ENCODE measurements at places on chromosomes 7 and 10. TPM values are rescaled to one million over a fixed set of nuclear protein-coding genes. Genes with fewer than 3 reads are reported as not detected.

Gene HKDC1
- total RNA-seq, result 4.5 TPM

- no peak for DNase-seq
Measured at GRCh38 chr7:34869057-34869456, 168.2 kb downstream of the DPY19L1 start.

GRCh38 chr7:55527307-55527706 is 45.0 kb downstream of the VOPP1 start:
- DNase-seq, result no peak

- no peak for DNase-seq
Measured at GRCh38 chr10:94025806-94026205, 32.1 kb downstream of the PLCE1 start.

Gene RNF32
- 0.85 TPM for total RNA-seq

- no peak for DNase-seq
Measured at GRCh38 chr7:69204943-69205342, 393.3 kb upstream of the AUTS2 start.

Gene NEBL
- total RNA-seq, result 65.9 TPM

GRCh38 chr10:62617652-62618051 is 186.9 kb upstream of the ADO start:
- peak; percentile 59 for DNase-seq

- DNase-seq, result no peak
Measured at GRCh38 chr7:24783698-24784097, 26.4 kb upstream of the GSDME start.

DNA sequence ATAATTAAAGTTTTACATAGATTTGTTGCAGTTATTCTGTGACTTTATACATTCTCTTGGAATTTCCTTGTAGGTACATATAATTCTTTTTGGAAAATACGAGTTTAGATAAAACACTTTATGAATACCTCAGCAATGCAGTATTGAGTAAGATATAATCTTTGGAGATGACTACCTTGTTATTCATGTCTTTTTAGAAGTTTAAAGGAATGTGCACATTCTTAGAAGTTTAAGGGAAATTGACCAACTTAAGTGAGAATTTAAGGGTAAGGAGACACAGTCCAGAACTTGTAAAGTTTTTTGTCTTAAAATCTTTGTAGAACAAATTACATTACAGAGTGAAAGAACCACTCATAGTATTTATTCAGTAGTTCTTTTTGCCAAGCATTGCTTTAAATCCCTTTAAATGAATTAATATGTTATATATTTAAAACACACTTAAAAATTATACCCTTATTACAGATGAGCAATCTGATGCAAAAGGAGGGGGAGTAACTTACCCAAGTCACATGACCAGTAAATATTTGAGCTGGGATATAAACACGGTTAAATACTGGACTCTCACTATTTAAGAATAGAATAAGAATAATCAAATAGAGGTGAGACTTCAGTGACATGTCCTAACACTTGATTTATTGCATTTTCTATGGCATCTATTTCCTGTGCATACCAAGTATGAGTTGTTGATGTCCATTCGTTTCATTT is 139.5 kb upstream of the FERD3L start:
- no peak for DNase-seq

- DNase-seq, result no peak
Measured at GRCh38 chr10:35322636-35323035, 13.7 kb upstream of the CCNY start.

Gene TMEM176A
- total RNA-seq, result 48.8 TPM

DNA sequence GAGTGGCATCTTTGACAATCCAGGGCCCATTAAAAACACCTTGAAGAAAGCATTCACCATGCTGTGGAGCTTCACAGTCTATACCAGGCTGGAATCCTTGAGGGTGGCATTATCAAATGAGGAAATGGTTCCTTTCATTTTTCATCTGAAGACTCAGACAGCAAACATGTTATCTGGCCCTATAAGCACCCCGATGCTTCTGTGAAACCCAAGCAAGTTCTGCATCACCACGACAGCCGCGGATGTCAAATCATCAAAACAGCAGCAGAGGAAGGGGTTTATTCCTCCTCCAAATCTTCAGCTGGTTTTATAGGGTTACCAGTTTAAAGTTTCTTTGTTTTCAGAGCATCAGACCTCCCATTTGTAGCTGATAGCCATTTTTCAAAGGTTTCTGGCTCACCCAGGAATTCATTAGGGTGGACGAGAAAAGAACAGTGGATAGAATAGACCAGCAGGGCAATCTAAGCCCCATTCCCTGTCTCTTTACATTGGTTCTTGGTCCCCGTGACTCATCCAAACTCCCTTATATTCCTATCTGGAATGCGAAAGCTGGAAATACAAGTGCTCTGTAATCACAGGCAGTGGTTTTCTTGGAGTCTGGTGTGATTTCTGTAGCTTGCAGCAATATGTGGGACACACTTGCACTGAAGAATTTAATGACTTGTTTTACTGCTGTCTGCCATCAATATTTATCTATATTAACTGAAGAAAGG is 217.9 kb downstream of the SKAP2 start:
- no peak for DNase-seq

GRCh38 chr10:97312897-97313296 is 6.2 kb upstream of the FRAT1 start:
- no peak for DNase-seq

Gene ACTL6B
- total RNA-seq, result not detected

Gene LRRC4
- total RNA-seq, result 24.4 TPM

Gene MAPK8
- 36.9 TPM for total RNA-seq

- no peak for DNase-seq
Measured at GRCh38 chr10:71402005-71402404, 5.3 kb downstream of the CDH23 start.

GRCh38 chr10:31819391-31819820 is 109.2 kb downstream of the ARHGAP12 start:
- DNase-seq, result no peak

Gene AKR1C4
- total RNA-seq, result not detected

DNA sequence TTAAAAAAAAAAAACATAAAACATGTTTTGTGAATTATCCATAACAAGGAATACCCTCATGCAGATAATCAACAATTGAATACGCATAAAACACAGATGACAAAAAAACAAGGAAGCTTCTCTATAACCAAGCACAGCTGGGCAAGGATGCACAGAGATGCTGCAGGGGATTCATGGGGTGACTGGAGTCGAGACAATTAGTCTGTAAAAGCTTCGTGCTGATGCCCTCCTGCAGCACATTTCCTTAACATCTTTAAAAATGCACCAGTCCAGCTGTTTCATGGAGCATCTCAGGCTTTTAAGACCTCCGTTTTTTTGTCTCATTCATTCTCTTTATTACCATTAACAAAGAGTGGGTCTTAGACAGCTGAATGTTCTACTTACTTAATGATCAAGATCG is 794.0 kb upstream of the C7orf33 start:
- no peak for DNase-seq

DNA sequence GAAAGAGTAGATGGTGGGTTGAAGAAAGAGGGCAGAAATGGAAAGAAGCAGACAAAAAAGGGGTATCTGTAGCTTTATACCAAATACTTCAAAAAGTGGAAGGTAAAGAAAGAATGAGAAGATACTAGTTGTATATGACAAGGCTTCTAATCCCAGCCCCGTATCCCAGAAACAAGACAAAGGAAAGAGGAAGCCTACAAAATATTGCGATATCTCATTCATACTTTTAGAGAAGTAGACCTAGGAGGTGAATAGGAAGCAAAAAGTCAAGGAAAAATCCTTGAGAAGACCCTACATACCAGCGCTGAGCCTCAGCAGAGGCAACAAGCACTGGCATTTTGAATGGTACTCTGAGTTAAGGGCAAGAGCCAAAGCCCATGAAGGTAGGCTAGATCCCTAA is 26.6 kb downstream of the PHTF2 start:
- DNase-seq, result no peak

- DNase-seq, result no peak
Measured at GRCh38 chr10:119461380-119461779, 81.1 kb downstream of the RGS10 start.

Gene FAM241B
- 9.6 TPM for total RNA-seq

Gene ATRNL1
- total RNA-seq, result 0.26 TPM

DNA sequence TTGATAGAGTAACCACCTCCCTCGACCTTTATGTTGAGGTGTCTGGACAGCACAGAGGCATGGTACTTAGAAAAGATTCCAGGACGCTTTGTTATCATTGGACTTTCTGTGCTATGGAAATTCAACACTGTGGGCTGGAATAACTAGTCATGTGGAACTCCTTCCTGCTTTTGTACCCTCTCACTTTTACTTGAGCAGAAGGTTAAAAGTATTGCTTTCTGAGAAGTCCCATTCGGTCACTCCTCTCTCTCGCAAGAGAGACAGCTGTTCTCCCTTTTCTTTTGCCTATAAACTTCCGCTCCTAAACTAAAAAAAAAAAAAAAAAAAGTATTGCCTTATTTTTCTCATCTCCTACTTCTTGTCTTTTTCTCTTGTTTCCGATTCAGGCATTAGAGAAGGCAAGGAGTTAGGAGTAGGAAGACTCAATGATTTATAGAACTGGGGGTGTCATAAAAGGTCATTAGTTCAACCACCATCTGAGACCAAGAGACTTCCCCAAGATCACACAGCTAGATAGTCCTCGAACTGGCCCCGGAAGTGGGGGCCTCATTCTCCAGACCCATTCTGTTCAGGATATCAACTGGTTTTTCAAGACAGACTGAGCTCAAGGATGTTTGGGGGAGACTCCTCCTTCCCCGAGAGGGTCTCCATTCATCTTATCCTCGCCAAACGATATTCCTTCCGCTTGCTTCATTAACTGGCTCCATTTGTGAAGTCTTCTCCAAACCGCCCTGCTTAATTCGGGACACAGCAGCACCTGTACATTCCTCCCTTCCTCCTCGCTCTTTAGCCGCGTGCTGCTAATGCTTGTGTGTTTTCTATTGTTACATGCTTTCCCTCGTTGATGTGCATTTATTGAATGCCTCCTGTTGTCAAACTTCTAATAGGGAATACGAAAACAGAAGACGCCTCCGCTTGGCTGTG is 995 bp upstream of the INPP5F start:
- peak; percentile 37 for DNase-seq

All from left lung (tissue), 14 donors.